Fibroblast of the aortic adventitia (primary cell): ENCODE measurements at places on chromosomes 6 and 20. TPM values are rescaled to one million over a fixed set of nuclear protein-coding genes. Genes with fewer than 3 reads are reported as not detected.
A peak's percentile ranks its signal among the peaks of the same experiment; 100 is the strongest.

Gene COQ3
- 6.3 and 8.9 TPM in 2 replicates for total RNA-seq

- no peak for DNase-seq
Observed at GRCh38 chr20:55135923-55136322, 660.5 kb downstream of the DOK5 start.

Gene L3MBTL1
- total RNA-seq: 8.9 and 13.4 TPM in 2 replicates

- no peak for DNase-seq
Observed at GRCh38 chr6:112433457-112433856, 86.3 kb downstream of the RFPL4B start.

GRCh38 chr6:134722200-134722870 lies 227.6 kb downstream of the ALDH8A1 start:
- peak; percentile 54 for DNase-seq

GRCh38 chr6:89048288-89048923 lies 32.1 kb upstream of the PNRC1 start:
- peak; percentile 89 for DNase-seq

DNA sequence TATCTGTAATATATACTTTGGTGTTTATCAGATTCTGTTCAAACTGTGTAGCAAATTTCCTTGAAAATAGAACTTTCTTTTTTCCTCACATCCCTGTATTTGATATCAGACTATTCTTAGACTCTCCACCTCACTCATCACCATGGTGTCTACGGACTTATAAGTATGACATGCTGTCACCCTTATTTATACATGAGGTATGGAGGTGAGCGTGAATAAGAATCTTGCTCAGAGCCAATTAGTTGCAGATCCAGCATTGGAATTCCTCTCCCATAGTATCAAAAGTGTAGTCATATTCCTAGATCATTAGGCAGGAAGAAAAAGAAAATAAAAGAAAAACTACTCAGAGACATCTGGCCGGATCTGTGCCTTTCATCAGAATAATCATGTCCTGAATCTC lies 43.0 kb downstream of the TPD52L1 start:
- no peak for DNase-seq

DNA sequence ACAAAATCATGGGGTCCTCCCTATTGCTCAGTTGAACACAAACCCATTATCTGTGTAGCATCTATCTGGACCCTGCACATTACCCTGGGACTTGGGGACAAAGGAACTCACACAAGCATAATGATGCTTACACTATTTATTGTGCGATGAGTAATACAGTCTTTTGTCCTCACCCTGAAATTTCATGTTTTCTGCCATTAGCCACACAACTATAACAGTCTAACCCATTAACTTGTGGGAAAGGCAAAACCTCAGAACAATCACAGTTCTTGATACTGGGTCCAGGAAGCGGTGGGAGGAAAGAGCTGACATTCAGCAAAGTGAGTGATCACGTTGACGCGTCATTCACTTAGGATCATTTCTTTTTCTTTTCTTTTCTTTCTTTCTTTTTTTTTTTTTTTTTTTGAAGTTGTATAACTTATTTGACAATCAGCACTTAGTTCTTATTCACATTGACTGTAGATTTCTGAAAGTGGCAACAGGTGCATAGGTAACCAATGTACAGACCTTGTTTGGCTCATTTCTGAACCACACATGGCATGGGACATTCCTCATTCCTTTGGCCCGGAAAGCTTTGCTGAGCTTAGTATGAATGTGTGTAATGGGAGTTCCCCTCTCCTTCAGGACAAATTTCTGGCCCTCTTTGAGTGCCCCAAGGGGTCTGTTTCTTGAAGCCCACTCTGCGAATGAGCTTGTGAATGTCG lies 94.8 kb upstream of the CNKSR3 start:
- no peak for DNase-seq

GRCh38 chr6:137493218-137494038 lies 766 bp downstream of the OLIG3 start:
- no peak for DNase-seq
